ENCODE measurements at places on chromosomes 2 and 18.

DNA sequence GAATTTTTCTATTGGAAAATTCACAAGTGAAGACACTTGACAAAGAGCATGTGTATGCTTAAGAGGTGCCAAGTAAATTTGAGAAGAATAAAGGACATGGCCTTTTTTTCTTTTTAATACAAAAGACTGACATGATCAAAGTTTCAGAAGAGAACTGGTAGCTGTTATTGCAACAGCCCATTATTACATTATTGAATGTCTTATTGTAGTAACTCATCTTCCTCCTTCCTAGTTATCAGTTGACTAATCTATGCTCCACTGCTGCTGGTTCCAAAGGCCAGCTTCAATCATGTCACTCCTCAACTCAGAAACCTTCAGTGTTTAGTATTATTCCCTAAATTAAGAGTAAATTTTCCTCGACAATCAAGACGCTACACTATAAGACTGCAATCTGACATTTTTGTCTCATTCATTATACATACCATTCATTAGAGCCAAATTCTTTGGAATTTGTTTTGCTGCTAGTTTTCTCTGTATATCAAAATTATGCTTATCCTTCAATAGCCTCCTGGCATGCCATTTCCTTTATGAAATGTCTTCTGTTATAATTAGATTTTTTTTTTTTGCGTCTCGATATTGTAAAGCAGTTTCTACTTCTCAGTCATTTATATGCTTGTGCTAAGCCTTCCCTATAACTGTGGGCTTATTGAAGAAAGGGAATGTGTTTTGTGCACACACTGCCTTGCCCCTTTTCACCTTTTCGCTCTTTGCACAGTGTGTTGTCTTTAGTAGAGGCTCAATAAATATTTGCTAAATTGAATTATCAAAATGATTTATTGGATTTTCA, 27.9 kb downstream of the ITGA4 start:
- DNase-seq = no peak

GRCh38 chr2:98891591-98891990, 44.4 kb downstream of the CRACDL start:
- no peak for DNase-seq

DNA sequence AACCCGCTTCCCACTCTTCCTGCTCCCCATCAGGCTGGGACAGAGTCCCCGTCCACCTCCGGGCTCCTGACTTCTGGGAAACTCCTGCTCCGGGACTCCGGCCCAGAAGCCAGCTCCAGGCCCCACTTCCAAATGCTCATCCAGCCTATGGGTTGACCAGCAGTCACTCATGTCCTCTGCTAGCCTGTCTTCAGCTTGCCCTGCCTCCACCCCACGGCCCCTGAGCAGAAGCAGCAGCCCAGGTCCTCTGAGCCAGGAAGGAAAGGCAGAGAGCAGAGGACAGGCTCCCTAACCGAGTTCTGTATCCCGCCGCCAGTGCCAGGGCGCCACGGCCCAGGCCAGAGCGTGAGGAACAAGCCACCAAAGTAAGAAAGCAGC, 86.4 kb upstream of the ID2 start:
- no peak for DNase-seq

- DNase-seq = no peak
Observed at GRCh38 chr2:164778723-164779122, 62.9 kb downstream of the COBLL1 start.

All from stimulated activated CD8-positive, alpha-beta memory T cell treated with anti-CD3 and anti-CD28 coated beads, Interleukin-2, amount 100 ng/mL, for 48 hours (primary cell).